ENCODE measurements at places on chromosomes 4 and X.

DNA sequence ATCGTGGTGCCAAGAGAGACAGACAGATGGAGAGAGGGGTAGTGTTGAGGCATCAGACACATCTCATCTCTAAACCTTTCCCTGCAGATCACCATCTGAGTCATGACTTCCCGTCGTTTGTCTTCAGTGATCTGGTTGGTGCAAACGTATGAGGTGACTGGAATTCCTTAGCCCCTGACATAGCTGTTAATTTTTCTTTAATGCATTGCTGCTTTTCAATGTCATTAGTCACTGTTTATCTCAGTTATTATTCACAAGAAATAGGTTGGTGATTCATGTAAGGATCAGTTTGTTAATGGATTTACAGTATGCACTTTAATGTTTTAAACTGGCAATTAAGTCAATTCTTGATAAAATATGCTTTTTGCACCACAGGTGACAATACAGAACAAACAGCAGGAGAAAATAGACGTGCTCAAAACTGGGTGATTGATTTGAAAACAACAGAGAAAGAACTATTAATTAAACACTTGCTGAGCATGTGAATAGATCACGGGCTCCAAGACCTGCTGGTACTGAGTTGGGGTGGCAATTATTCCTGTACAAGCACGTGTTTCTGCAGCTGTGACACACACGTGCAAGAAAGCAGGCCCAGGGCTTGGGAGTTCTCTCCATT, 1.3 kb upstream of the TMEM154 start:
- DNase-seq, result peak; percentile 89

- DNase-seq, result no peak
These were observed 11.2 kb upstream of the BRS3 start for GRCh38 chrX:136476501-136476900.

GRCh38 chrX:143661286-143661685, 25.4 kb upstream of the SLITRK4 start:
- no peak for DNase-seq

DNA sequence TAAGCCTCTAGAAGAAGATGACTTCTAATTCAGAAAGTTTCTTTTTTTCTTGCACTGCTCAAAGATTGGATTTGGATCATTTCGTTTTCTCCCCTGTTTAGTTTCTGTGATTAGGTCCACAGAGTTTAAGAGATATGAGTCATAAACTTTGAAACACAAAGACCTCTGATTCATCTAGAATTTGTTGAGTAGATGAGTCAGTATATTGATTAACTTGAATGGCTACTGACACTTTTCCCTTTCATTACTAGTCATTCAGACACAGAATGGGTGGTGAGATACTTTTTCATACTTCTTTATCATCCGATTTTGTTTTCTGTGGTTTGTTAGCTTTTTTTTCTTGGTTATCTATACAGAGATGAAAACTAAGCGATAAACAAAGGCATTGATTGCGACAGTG, 34.1 kb upstream of the AFF2 start:
- no peak for DNase-seq

DNA sequence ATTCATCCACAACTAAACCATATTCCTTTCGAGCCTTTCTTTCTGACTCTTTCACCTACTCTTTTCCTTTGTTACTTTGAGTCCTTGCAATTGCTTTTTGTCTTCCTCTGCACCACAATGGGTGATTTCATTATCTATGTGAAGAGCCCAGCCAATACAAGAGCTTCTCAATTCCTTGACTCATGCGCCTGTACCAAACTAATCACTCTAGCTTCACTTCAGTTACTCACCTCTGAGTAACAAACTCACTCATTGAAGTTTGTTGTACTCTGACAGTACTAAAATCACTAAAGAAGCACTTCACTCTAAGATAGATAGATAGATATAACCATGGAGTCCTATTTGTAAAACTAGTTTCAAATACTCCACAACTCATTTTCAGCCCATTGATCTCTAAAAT, 191.7 kb upstream of the EPHA5 start:
- no peak for DNase-seq

GRCh38 chrX:115467961-115468360, 93.0 kb upstream of the PLS3 start:
- no peak for DNase-seq

DNA sequence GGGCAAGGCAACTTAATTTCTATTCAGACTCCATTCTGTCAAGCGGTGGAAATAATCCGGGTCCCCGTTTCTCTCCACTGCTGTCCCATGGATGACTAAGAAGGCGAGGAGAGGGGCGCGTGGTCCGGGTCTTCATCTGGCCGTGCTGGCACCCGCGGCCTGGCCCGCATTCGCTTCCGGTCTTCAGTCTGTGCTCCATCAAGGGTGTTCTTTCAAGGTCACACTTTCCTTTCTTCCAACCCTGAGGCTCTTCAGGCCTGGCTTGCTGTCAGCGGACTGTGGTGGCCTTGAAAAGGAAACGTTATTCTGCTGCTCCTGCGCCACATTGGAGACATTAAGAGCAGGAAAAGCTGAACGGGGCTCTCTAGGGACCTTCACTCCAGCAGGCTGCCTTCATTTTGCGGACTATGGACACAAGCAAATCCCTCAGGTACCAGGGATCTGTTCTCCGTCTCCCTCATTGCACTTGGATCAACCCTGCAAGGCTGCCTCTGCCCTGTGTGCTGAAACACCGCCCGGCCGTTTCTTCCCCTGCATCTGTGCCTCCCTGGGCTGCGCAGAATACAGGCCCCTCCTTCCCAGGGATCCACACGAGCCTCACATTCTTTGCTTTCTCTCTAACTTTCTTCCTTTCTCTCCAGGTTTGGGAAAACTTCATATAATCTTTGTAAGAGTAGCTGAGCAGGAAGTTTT, 5.7 kb upstream of the SLC25A4 start:
- no peak for DNase-seq

GRCh38 chr4:57943682-57944081, 833.5 kb upstream of the IGFBP7 start:
- DNase-seq, result peak; percentile 41

- no peak for DNase-seq
These were observed 86.5 kb downstream of the SH3KBP1 start for GRCh38 chrX:19800821-19801374.

DNA sequence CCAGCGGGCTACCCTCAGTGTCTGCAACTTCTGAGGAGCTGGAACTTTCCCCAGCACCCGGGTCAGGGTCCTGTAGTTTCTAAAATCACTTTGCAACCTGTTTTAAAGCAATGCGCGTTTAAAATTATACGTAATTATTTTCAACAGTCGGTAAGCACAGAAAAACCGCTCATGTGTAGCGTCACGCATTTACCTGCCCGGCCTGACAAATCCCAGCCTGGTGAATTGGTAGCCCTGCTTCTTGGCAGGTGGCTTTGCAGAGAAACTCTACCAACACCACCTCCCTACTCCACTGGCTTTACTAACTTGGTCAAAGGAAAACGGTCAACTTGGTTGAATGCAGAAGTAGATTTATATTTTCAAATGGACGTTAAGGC, 640 bp downstream of the BANK1 start:
- DNase-seq, result no peak

DNA sequence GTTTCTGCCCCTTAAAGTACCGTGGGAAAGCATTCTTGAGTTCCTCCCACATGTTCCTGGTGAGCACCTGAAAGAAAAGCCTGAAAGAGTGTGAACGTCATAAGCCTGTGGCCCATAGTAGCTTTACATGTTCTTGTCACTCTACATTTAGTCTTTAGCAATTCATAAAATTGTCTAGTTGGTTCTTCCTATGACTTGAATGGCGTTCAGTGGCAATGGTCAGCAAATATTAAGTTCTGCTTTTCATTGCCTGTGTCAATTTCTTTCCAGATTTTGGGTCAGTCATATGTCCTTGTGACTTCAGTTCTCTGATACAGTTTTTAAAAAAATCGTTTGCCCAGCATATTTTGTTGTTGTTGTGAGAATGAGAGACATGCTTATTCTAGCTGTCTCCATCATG, 650.0 kb upstream of the BOD1L1 start:
- DNase-seq, result no peak

DNA sequence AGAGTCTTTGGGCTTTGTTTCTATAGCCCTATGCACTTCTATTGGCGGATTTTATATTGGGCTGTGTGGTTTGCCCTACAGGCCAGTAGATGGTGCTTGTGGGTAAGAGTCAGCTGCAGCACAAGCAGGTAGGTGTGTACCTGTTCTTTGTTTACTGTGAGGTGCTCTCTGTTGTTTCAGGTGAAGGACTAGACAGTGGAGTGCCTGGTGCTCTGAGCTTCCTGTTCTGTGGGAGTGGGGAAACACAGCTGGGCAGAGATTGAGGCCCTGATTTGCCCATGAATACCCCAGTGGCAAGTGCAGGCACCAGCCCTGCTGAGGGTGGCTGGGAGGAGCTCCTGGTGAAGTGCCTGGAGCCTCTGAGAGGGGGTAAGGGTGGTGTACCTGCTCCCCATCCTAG, 26.3 kb upstream of the UCP1 start:
- DNase-seq, result peak; percentile 27

DNA sequence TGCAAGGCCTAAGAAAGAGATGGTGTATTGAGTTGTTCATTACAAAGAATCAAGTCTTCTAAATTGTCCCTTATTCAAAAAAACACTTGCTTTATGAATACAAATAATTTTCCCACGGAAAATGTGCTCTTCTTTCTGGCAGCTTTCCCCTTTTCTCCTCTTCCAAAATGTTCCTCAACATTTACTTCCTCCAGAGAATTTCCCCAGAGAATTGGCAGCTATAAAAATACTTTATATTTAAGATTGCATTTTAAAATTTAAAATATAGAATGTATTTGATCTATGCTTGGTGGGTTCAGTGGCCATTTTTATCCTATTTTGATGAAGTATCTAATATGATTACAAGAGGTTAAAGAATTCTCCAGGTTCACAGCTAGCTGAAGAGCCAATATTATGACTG, 521.0 kb downstream of the IQCM start:
- no peak for DNase-seq

Data from cardiac fibroblast (primary cell).